ENCODE measurements at places on chromosomes 6 and 20. TPM values are rescaled to one million over a fixed set of nuclear protein-coding genes. Genes with fewer than 3 reads are reported as not detected.

Gene DOK5
- 37.1 TPM for total RNA-seq

Gene ULBP2
- 0.40 TPM for total RNA-seq

Gene SCRT2
- total RNA-seq, result not detected

Gene BCAS1
- total RNA-seq, result not detected

Gene CTAGE9
- not detected for total RNA-seq

Gene PLAGL1
- 14.6 TPM for total RNA-seq

Gene TFAP2A
- total RNA-seq, result not detected

Gene FNDC1
- not detected for total RNA-seq

Gene SIRPD
- total RNA-seq, result not detected

Gene LINC00237
- total RNA-seq, result not detected

Gene TSBP1
- total RNA-seq, result not detected

Gene TBXT
- not detected for total RNA-seq

Gene C6orf15
- not detected for total RNA-seq

Gene OTOR
- total RNA-seq, result not detected

Gene PDE10A
- total RNA-seq, result not detected

Gene PREP
- total RNA-seq, result 55.2 TPM
